ENCODE measurements at places on chromosomes 5 and 9. TPM values are rescaled to one million over a fixed set of nuclear protein-coding genes. Genes with fewer than 3 reads are reported as not detected.

UAP1L1 gene
- polyA plus RNA-seq, result 4.1 TPM

FOXD4L4 gene
- polyA plus RNA-seq, result not detected

GLRA1 gene
- not detected for polyA plus RNA-seq

SCGB3A2 gene
- polyA plus RNA-seq, result 0.36 TPM

GRXCR2 gene
- polyA plus RNA-seq, result not detected

EMB gene
- 1.4 TPM for polyA plus RNA-seq

DIPK1B gene
- 2.9 TPM for polyA plus RNA-seq

PCDHB7 gene
- polyA plus RNA-seq, result 3.0 TPM

PDE6A gene
- polyA plus RNA-seq, result 0.25 TPM

CFAP77 gene
- not detected for polyA plus RNA-seq

SLC6A7 gene
- polyA plus RNA-seq, result not detected

LCN6 gene
- 1.6 TPM for polyA plus RNA-seq

FGD3 gene
- polyA plus RNA-seq, result 1.1 TPM

EIF4EBP3 gene
- polyA plus RNA-seq, result 16.0 TPM

FGF18 gene
- polyA plus RNA-seq, result 0.33 TPM

SLIT3 gene
- polyA plus RNA-seq, result 71.6 TPM

CDC23 gene
- 14.6 TPM for polyA plus RNA-seq

NTMT1 gene
- 11.7 TPM for polyA plus RNA-seq

IL4 gene
- polyA plus RNA-seq, result not detected

SPINK14 gene
- not detected for polyA plus RNA-seq

PCDHGC3 gene
- 92.9 TPM for polyA plus RNA-seq

SPATA9 gene
- polyA plus RNA-seq, result 1.3 TPM

CCDC192 gene
- 0.91 TPM for polyA plus RNA-seq

ROPN1L gene
- polyA plus RNA-seq, result not detected

GARIN3 gene
- polyA plus RNA-seq, result not detected

IL6ST gene
- 123 TPM for polyA plus RNA-seq

NUDT2 gene
- polyA plus RNA-seq, result 61.4 TPM

DNM1 gene
- 2.0 TPM for polyA plus RNA-seq

HAPLN1 gene
- polyA plus RNA-seq, result 0.44 TPM

MYMK gene
- polyA plus RNA-seq, result not detected

NUP214 gene
- polyA plus RNA-seq, result 25.0 TPM

LCN15 gene
- polyA plus RNA-seq, result not detected

LIFR gene
- polyA plus RNA-seq, result 27.1 TPM

UBAC1 gene
- polyA plus RNA-seq, result 33.3 TPM

TMEM174 gene
- polyA plus RNA-seq, result not detected
